Femur (tissue), 1 donor: ENCODE measurements at places on chromosomes 3 and 15.

GRCh38 chr15:63857461-63857856, 23.7 kb upstream of the HERC1 start:
- DNase-seq, result no peak

DNA sequence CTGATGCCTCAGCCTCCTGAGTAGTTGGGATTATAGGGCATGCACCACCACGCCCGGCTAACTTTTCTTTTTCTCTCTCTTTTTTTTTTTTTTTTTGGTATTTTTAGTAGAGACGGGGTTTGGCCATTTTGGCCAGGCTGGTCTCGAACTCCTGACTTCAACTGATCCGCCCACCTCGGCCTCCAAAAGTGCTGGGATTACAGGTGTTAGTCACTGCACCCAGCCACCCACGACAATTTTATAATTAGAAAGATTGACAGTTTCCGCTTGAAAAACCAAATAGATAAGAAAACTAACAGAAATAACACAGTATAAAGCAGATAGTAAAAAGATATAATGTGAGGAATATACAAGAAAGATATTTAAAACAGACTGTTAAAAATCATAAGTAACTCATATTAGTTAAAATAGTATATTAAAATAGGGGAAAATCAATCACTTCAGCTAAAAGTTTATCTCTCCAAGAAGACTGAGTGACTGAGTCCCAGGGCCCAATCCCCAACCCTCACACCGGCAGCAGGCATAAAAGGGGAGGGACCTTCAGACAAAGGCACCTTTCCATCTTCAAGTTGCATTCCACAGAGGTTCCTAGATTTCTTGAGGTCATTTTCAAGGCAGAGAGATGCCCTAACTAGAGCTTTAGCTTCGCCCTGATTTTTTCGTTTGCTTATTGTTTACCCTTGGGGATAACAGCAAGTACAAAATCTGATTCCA, 1.4 kb upstream of the WHAMM start:
- no peak for DNase-seq

DNA sequence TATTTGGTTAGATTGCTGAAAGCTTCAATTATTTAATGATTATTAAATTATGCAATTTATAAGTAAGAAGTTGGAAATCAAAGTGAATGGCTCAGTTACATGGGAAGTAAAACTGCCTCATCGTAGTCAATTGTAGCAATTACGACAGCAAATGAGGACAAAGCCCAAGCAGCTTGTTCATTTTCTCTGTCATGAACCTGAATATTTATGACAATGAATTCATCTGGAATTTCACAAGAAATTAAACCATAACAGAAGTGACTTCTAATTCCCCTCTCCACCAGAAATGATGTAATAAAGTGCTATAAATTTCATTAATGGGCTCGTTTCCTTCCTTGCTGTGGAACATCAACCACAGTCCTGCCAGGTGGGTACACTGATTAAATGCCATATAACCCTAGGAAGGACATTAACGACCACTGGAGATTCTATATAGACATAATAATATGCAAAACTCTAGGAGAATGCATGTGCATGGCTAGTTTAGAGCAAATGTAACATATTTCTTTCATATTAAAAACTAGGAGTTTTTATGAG, 273.8 kb upstream of the DCBLD2 start:
- no peak for DNase-seq

DNA sequence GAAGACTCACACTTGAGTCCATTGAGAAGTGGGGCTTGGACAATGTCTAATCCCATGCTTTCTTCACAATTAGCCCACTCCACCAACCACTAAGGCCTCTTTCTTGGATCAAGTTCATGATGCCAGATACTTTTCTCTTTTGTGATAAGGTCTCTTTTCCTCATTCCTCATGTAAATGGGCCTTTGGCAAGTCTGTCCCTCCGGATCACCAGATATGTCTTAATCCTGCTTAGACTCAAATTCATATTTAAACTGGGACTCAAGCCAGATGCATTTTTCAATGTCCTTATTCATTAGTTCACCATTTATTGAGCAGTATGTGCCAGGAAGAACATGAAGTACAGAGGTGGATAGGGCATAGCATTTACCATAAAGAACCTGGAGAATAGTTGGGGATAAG, 671.1 kb downstream of the TBL1XR1 start:
- DNase-seq, result no peak

DNA sequence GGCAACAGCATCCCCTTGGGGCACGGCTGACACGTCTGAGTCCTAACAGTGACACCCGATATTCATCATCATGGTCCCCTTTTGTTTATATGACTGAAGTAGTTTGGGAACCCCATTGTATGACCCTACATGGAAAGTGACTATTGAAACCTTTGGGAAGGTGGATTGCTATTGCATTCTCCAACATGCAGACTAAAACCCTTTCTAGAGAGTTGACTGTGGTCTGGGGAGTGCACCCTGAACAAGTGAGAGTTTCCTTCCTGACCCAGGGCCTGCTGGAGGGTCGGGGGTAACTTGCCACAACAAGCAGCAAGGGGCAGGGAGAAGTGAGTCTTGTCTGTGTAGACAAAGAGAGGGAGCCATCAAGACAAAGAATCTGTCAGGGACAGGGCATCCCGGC, 54.4 kb downstream of the ISG20 start:
- DNase-seq, result no peak

DNA sequence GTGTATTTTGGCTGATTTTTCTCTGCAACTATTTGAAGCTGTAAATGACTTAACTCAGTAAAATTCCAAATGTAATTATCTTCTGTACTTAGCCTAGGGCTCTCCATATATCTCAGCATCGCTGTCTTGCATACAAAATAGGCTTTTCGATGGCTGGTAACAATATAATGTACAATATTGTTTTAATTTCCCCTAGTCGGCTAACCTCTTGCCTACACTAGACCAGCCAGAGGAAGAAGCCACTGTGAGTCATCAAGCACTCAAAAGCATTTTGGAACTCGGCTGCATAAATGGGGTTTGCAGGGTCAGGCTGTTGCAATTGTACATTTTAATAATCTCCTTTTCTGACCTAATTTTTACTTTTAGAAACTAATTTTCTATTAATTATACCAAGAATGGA, 583.8 kb downstream of the FOXP1 start:
- DNase-seq, result no peak

DNA sequence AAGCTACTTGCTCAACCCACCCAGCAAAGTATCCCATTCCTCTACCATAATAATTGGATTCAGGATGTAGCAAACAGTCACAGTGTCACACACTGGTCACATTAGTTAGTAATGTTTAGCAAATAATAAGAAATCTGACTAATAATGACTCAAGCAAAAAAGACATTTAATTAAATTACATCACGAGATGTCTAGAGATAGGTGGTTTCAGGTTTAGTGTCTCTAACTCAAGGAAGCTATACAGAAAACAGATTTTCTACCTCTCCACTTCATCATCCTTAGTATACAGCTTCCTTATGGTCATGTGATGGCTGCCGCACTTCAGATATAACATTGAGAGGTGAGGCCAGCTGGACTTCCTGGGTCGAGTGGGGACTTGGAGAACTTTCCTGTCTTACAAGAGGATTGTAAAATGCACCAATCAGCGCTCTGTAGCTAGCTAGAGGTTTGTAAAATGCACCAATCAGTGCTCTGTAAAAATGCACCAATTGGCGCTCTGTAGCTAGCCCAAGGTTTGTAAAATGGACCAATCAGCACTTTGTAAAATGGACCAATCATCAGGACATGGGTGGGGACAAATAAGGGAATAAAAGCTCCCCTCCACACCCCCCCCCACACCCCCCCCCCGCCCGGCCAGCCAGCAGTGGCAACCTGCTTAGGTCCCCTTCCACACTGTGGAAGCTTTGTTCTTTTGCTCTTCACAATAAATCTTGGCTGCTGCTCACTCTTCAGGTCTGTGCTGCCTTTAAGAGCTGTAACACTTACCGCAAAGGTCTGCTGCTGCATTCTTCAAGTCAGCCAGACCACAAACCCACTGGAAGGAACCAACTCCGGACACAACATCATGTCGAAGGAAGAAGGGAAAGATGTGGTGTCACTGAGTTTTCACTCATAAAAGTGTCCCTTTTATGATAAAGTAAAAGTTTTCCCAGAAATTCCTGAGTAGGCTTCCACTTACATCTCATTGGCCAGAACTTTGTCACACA, 24.9 kb upstream of the ARPIN start:
- DNase-seq, result no peak
